ENCODE measurements at places on chromosomes 3 and 15.

GRCh38 chr3:72390841-72391240 lies 457.4 kb downstream of the SHQ1 start:
- no peak for DNase-seq

DNA sequence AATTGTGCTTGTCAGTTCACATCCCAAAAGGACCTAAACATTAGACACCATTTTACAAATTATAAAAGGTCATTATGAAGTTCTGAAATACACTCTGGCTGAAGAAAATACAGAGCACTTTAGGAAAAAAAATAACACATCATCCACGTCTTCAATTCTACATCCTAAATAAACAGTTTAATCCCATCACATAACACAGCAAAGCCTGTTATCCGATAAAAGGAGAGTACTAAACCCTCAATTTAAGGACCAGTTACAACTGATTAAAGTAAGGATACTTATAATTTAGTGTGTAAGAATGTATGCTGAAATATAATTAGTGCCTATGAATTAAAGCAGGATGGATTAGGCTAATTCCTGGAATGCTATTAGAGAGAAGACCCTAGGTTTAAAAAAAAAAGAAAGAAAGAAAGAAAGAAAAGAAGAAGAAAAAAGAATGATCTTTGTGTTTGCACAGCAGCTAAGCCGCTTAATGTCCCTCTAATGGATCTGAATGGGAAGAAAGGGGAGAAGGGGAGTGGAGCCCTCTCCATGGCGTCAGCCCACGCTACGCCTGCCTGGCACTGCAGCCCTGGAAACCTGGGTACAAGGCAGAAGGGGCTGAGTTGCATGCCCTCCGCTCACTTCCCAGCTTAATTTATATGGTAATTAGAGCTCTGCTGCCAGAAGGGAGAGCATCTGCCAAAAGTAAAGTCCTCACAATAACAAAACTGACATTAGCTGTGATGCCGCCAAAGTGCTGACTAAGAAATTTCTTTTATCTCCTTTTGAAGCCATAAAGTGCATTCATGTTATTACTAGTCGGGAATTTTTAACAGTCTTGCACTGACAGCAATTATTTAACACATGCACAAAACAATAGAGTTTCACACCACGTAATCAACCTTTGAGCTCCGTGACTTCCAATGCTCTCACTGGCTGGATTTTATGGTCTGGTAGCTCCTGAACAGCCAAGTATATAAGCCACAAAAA lies 90.0 kb downstream of the FSIP1 start:
- no peak for DNase-seq

GRCh38 chr15:59997070-59997701 lies 6.9 kb upstream of the FOXB1 start:
- DNase-seq = peak; percentile 73

GRCh38 chr3:109339714-109340648 lies 2.6 kb upstream of the DPPA4 start:
- DNase-seq = no peak

DNA sequence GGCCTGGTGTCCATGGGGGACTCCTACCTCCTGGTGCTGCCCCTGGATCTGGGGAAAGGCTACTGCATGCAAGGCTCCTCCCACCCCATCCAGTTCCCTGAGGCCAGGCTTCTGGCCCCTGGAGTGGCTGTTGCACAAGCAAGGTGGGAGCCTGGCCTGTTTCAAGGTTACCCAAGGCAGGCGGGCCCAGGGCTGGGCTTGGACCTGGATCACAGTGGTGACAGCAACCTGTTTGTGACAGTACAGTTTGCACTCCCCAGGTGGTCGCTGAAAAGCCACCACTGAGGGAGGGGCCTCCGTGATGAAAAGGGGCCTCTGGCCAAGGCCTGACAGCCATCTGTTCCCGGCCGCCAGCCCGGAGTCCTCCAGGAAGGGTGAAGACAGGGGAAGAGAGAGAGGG lies 14.4 kb upstream of the KY start:
- no peak for DNase-seq

GRCh38 chr3:64456674-64457073 lies 231.1 kb downstream of the ADAMTS9 start:
- DNase-seq = no peak

DNA sequence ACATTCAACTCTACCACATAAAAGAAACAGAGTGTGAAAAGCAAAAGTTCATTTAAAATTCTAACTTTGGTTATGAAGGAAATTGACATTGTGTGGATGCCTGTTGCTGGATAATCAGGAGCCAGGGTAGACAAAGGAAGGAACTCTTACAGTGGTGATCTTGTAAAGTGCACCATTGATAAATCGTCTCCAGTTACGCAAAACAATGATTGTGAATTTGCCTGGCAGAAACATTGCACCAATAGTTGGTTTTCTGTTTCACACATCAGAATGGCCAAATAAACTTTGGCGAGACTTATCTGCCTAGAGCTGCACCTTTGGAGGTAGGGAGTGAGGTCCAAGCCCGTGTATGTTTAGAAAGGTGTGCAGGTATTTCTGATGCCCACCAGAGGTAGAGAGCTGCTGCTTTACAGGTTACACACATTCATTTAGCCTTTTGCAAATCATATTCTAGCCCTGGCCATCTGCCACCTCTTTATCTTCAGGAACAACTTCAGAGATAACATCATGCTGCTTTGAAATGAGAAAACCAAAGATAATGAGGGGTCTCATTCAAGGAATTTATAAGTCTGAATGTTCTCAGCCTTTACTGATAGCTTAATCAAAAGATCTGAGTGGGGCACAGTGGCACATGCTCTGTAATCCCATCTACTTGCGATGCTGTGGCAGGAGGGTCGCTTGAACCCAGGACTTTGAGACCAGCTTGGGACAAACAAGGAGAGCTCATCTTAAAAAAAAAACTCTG lies 47.4 kb upstream of the P3H2 start:
- no peak for DNase-seq

DNA sequence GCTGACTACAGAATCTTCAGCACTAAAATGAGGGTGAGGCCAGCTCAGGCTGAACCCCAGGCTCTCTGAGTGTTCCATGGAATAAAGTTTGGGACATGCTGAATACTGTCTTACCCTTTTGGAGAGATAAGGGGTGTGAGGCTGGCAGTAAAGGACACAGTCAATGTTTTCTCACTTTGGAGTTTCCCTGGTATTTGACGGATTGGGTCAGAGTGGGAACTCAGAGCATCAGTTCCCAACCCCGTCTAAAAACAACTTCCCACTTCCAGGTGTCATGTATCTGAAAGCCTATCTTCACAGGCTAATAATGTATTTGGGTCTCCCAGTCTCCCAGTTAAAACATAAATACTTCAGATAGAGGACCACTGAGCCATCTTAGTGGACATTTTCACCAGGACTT lies 180.7 kb downstream of the TLE3 start:
- DNase-seq = no peak

DNA sequence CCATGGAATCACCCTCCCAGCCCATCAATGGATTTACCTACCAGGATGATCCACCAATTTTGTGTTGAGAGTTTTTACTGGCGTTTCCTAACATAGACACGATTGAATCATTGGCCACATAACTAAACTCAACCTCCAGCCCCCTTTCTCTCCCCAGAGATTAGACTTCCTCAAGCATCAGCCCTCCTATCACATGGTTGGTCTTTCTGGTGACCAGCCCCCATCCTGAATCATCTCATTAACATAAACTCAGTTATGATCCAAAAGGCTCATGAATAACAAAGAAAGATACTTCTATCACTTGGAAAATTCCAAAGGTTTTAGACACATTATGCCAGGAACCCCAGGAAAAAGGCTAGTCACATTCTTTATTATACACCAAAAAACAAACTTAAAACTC lies 21.2 kb downstream of the PRKAR2A start:
- no peak for DNase-seq

- DNase-seq = no peak
Observed at GRCh38 chr15:76084256-76084655, 24.5 kb downstream of the TMEM266 start.

DNA sequence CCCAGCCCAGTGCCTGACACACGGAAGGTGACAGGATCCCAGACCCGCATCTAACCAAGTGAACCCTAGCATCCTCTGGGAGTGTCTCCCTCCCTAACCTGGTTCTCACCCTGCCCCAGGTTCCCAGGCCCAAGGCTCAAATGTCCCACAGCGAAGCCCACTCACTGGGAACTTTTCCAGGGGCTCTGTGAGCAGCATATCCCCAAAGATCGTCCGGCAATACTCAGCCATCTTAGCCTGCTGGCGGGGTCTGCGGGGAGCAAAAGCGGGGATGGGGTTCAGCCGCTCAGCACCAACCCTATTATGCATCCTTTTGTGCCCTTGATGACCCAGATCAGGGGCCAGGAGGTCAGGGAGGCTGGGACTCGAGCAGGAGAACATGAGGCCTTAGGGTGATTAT lies 10.4 kb downstream of the PLCB2 start:
- DNase-seq = no peak

- no peak for DNase-seq
Observed at GRCh38 chr3:23164746-23165145, 38.4 kb upstream of the UBE2E2 start.

DNA sequence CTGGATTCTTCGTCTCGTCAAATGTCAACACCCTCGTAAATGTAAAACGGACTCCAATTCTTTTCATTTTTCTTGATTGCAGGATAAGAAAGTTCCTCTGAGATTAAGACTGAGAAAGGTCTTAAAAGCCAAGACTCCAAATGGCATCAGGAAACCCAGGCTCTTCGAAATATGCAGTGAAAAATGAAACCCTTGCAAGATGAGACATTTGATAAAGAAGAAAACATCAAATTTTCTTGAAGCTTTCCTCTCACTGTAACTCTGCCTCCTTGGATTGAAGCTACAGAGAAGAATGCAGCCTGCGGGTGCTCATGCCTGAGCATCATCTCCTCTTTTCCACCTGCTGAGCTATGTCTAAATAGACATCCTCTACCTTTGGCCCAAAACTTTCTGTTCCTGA lies 342.4 kb upstream of the THBS1 start:
- no peak for DNase-seq

GRCh38 chr15:73786538-73786937 lies 33.4 kb upstream of the INSYN1 start:
- DNase-seq = no peak

GRCh38 chr3:16103472-16103871 lies 71.0 kb upstream of the GALNT15 start:
- DNase-seq = no peak

DNA sequence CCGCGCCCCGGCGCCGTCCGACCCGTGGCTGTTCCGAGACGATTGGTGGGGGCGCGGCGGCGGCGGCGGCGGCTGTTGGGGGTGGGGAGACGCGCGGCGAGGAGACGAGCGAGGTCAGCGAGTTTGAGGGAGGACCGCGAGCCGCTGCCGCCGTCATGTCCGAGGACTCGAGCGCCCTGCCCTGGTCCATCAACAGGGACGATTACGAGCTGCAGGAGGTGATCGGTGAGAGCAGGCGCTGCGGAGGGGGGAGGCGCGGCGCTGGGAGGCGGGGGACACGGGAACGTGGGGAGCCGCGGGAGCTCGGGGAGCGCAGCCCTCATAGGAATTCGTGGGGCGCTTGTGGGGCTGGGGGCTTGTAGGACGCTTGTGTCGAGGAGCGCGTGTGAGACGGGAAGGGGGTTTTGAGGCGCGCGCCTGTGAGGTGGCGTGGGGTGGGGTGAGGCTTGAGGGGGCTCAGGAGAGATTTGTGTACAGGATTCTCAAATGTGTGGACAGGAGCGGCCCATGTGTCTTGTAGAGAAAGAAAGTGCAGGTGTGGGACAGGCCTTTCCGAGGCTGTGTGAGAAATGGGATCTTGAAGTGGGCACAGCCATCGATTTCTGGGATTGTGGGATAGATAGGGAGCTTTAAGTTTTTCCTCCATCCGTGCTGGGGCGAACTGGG lies 518 bp downstream of the OXSR1 start:
- DNase-seq = no peak

GRCh38 chr3:129595544-129596193 lies 10.8 kb downstream of the PLXND1 start:
- no peak for DNase-seq

DNA sequence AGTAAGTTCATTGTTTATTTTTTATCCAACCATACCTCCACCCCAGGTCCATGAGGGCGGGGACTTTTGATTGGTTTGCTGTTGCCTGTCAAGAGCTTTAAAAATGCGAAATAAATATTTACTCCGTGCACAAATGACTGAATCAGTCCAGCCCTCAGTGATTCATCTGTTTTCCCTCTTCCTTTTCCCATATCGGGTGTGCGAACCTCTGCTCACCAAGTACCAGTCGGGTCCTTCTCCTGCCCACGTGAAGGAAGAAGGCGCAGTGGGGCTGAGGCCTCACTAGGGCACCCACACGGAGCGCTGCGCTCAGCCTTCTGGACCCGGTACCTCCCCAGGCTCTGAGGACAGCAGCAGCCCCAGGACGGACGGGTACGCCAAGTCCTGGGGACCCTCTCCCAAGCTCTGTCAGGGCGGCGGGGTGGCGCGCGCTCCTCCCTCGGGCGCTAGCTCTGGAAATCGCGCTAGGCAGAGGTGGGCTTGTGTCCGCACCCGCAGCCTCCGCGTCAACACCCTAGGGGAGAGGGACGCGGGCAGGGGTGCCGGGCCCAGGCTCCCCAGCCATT lies 70.5 kb upstream of the EPHB3 start:
- DNase-seq = no peak

DNA sequence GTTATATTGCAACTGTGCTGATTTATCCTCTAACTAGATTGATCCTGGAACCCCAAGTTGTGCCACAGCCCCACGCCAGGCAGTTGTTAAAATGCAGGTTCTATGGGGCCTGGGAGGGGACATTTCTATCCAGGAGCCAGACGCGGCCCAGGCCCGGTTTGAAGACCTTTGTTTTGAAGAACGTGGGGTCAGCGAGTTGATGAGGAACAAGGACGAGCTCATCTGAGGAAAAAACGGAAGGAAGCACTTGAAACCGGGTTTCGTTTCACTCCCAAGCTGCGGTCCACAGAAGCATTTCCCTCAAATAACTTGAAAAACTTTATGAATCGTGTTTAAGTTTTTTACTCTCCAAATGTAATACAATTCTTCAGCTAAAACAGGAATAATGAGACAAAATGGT lies 76.4 kb downstream of the CHSY1 start:
- no peak for DNase-seq

DNA sequence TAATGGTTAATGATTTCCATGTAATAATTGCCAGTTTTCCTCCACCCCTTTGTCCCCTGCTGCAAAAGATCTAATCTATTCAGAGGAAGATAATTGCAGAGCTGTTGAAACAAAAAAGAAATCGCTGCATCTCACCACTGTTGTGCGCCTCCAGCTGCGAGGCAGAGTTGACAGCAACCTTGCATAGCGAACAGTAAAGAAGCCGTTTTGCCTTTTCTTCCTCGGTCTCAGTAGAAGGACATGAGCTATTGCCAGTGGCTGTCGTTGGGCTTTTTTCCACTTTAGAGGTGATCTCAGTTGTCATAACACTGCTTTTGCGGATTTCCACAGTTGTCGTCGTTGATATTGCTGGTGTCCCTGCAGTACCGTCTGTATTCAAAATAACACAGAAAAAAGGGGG lies 314.2 kb downstream of the ZNF385D start:
- DNase-seq = no peak

GRCh38 chr15:47718497-47719437 lies 1.5 kb downstream of the SEMA6D start:
- DNase-seq = no peak

DNA sequence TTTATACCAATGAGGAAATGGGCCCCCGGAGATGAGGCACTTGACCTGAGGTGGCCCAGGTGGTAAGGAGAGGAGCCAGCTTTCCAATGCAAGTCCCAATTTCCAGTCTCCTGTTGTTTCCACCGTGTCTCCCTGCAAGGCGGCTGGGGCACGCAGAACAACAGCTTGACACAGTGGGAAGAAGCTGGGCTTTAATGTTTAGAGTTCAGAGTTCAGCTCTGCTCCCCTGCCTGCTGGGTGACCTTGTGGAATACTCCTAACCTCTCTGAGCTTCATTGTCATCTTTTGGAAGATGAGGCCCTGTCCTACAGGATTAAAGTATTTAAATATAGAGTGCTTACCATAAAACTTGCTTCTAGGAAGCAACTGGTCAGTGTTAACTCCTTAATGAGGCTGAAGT lies 80.3 kb downstream of the SMAD3 start:
- DNase-seq = no peak

Measured in activated CD4-positive, alpha-beta T cell treated with anti-CD3 and anti-CD28 coated beads, Interleukin-2, amount 10 ng/mL, durations not matched to agents 7 days and 5 days (primary cell).